Hair follicle dermal papilla cell (primary cell): ENCODE measurements at places on chromosomes 1 and 21. TPM values are rescaled to one million over a fixed set of nuclear protein-coding genes. Genes with fewer than 3 reads are reported as not detected.

Gene GJA9
- under 0.01 and 0.12 TPM in 2 replicates for total RNA-seq

Gene ZDHHC18
- total RNA-seq, result 19.1 and 20.8 TPM in 2 replicates

Gene TMEM50A
- 94.5 and 106 TPM in 2 replicates for total RNA-seq

Gene ESPN
- total RNA-seq, result not detected in 2 replicates

Gene LIN28A
- total RNA-seq, result not detected in 2 replicates

Gene MIXL1
- not detected in 2 replicates for total RNA-seq
